Activated T-helper 2 cell treated with anti-CD3 and anti-CD28 coated beads, Interferon-gamma antibody, Interleukin-2, Interleukin-4, amounts not matched to agents 10 μg/mL and 5 μg/mL and 100 μg/mL, durations not matched to agents 14 hours and 24 hours and 36 hours (primary cell): ENCODE measurements at places on chromosomes 11 and 22. TPM values are rescaled to one million over a fixed set of nuclear protein-coding genes. Genes with fewer than 3 reads are reported as not detected.

- H3K27me3 ChIP-seq, result peaks cover 47% of the 10 kb centered on the region
- H3K4me1 ChIP-seq, result peaks cover 10% of the 10 kb centered on the region
- peak; percentile 68 for DNase-seq
- H3K36me3 ChIP-seq, result peaks cover 4% of the 10 kb centered on the region
- peak overlapping the region; percentile 42 for H3K4me3 ChIP-seq
Measured at GRCh38 chr11:75428281-75428724, 4.7 kb downstream of the KLHL35 start.

DNA sequence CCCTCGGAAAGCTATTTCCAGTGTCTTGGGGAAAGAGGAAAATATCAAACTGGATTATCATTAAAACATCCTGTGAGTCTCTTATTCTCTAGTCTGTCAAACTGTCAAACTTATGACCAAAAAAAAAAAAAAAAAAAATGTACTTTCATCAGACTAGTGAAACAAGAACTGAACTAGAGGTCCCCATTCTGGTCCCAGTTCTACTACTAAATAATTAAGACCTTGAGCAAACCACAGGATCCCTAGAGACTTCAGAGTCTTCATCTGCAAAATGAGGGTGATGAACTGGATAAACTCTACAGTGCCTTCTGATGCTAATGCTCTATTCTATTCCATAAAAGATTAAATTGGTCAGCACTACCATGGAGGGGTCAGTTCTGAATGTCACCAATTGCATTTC is 105.8 kb downstream of the SERGEF start:
- H3K27me3 ChIP-seq, result no peaks in the 10 kb centered on the region
- no peak for DNase-seq
- no peaks in the 10 kb centered on the region for H3K4me1 ChIP-seq
- H3K27ac ChIP-seq, result no peak overlapping the region
- no peaks in the 10 kb centered on the region for H3K36me3 ChIP-seq

Gene OR51L1
- not detected in 2 replicates for total RNA-seq

- no peak overlapping the region for H3K27ac ChIP-seq
- H3K4me1 ChIP-seq, result peaks cover 19% of the 10 kb centered on the region
- peaks cover 6% of the 10 kb centered on the region for H3K36me3 ChIP-seq
- DNase-seq, result no peak
Measured at GRCh38 chr11:61338783-61339489, 5.9 kb downstream of the TKFC start.

Gene OR8D4
- total RNA-seq, result not detected in 2 replicates

GRCh38 chr22:35582861-35583670 is 34.1 kb downstream of the MB start:
- DNase-seq, result peak; percentile 36
- no peaks in the 10 kb centered on the region for H3K36me3 ChIP-seq
- H3K27me3 ChIP-seq, result no peaks in the 10 kb centered on the region
- H3K4me3 ChIP-seq, result no peak overlapping the region
